ENCODE measurements at places on chromosomes 2 and 18.

DNA sequence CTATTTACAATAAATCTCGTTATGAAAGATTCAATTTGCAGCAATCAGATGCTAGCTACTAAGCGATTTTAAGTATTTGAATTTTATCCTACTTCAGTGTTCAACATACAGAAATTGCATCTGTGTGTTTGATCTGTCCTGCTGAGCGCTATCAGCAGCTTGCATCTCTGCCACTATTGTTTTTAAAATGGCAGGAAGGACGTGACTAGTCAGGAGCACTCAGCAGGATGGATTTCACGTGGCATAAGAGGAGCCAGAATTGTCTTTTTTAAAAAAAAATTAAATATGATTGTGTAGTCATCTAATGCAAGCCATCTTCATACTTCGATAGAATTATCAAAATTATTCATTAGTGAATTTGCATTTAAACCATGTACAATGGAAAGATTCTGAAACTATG lies 2.8 kb upstream of the KLHL14 start:
- DNase-seq = no peak

DNA sequence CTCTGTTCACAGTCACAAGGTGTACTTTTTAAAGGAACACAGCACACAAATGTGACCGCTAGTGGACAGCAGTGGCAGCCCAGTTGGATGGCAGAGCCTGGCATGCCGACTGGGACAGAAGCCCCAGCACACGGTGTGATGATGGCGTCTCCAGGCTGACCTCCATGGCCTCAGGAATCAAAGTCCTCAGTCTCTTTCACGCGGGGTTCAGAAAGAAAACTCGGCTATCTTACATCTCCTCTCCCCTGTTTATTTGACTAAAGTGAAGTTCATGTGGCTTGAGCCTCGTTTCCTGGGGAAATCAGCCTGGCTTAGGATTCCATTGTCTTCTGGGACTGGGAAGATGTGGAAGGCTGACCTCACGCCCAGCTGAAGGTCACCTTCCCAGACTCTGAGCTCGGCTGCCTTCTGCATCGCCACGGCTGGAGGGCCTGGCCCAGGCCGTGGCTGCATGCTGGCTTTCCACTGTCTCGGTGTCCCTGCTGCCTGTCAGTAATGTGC lies 56.1 kb downstream of the ASAP2 start:
- DNase-seq = no peak

GRCh38 chr2:109087055-109087663 lies 41.8 kb upstream of the SH3RF3 start:
- no peak for DNase-seq

- DNase-seq = no peak
Measured at GRCh38 chr2:41498781-41499180, 549.0 kb upstream of the PKDCC start.

- no peak for DNase-seq
Measured at GRCh38 chr2:198498516-198498915, 694.1 kb downstream of the PLCL1 start.

DNA sequence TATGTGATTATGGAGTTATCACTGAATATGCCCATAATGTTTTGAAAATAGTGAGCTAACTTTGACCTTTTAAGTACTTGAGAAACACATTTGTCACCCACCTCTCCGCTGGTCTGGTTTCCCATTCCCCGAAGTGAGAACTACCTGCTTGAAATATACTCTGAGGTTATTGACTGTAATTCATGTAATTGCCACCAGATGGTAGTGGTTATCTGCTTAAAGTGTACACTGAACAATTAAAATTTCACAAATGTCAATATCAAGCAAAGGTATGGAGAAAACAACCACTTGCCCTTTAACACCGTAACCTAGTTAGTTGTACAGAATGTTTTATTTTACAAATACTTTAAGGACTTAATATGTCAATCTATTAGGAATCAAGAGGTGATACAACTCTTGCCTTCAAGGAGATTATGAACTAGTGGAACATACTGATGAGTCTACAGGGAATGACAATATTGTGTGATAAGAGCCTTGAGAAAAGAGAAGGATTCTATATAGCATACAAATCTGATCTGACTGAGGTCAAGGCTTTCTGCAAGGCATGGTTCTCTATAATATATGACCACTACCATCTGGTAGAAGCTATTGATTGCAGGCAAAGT lies 316.8 kb upstream of the KCNH7 start:
- DNase-seq = no peak

DNA sequence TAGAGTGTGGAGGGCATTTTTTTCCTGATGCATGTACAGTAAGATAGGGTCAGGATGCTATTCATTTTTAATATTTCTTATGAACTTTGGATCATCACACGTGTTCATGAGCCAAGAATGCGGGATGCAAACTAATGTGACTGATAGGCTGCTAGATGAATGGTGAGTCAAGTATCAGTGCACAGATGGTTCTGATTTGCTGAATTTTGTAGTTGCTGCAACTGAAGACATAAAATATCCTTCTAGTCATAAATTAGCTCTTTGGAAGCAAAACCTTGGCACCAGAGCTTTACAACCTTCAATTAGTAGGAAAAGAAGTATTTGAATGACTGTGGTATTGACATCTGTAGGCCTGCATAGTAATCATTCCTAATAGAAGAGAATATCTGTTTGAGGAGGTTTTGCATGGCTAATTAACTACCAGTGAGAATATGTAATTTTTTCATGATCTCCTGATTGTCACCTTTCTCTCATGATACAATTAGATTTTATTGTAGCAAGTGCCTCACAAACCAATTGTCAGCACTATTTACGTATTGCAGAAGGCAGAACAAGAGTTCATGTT lies 94.0 kb downstream of the VRK2 start:
- DNase-seq = no peak

GRCh38 chr2:118854507-118855345 lies 7.3 kb upstream of the EN1 start:
- no peak for DNase-seq

GRCh38 chr18:12597760-12598159 lies 60.1 kb downstream of the SPIRE1 start:
- no peak for DNase-seq

DNA sequence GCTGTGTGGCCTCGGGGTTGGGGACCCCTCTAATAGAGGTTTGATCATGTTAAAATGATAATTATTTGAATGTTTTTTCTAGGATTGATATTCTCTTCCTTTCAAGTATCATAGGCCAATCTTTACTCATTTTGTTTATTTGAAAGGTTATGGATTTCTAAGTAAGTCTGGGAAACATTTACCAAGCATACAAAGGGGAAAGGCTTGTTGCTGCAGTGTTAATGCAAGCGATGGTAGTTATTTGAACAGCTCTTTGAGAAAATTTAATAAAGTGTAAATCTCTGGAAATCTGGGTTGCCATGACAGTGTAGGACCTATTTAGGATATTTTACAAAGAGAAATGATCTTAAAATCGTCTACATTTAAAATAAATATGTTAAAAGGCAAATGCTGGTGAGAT lies 56.1 kb downstream of the SPTBN1 start:
- no peak for DNase-seq

- no peak for DNase-seq
Measured at GRCh38 chr2:165902934-165903333, 50.6 kb downstream of the TTC21B start.

GRCh38 chr18:69839497-69839896 lies 108.2 kb downstream of the CD226 start:
- no peak for DNase-seq

- peak; percentile 81 for DNase-seq
Measured at GRCh38 chr18:48819276-48819675, 131.5 kb downstream of the SMAD7 start.

- DNase-seq = no peak
Measured at GRCh38 chr18:37238282-37239108, 327.1 kb downstream of the CELF4 start.

- DNase-seq = no peak
Measured at GRCh38 chr2:18132697-18133096, 254.2 kb downstream of the KCNS3 start.

DNA sequence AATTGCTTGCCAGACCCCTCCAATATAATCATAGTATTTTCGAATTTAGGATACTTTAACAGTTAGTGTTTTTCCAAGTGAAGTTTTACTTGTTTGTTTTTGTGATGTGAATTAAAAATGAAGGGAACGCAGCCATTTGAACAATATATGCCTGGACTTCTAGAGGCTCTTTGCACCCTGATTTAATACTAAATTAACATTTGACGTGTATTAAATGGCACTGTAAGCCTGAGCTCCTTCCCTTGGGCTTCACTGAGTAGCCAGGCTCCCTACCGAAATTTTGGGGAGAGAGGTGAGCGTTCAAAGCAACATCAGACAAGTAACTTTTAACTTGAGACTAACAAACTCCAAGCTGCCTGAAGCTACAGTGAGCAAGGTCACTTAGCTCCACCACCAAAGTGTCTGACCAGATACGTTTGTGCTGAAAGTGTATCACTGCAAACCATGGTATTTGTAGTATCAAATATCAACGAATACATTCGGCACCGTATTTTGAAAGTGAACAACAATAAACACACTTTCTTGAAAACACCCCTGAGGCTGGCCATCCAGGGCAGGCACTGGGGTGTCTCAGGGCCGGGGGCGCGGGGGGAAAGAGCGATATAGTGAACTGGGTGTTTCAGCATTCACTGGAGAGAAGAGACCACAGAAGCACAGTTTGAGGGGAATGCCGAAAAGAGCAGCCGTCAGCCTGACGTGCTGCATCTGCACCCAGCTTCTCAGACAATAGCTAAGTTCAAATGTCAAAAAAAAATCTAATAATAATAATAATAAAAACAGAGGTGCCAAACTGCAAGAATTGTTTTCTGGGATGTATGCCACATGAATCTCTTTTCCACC lies 7.7 kb upstream of the POU3F3 start:
- DNase-seq = no peak

- DNase-seq = no peak
Measured at GRCh38 chr2:158513841-158514240, 57.1 kb downstream of the PKP4 start.

GRCh38 chr2:15899751-15900493 lies 40.4 kb upstream of the MYCN start:
- no peak for DNase-seq

DNA sequence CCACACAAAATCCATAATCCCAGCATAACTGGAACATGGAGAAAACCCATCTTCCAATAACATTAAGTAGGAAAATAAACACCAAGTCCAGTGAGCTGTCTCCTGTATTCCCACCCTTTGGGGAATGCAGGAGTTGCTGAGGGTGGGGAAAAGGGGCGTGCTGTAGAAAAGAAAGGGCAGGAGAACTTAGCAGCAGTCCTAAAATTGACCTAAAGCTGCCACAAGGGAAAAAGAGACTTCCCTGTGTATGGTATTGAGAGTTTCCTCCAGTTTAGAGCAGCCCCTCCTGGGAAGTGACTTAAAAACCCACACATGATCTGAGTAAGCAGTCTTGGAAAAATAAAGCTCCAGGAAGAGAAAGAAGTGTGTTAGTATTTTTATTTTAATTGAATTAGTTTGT lies 428.8 kb downstream of the THSD7B start:
- no peak for DNase-seq

DNA sequence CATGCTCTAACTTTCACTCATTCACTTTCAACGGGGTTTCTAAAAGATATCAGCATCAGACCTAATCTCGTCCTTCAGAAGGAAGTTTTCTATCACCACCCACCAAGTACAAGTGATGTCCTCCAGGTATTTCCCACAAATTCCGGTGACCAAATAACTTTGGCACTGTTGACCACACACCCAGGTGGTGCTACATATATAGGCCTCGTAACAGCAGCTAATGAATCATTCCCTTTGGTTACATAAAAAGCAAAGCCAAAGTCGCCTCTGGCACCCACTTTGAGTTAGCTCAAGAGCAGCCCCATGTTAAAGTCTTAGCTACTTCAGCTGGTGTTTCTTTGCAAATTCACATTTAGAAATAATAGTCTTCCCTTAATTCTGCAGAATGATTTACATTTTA lies 138.2 kb upstream of the OSR1 start:
- DNase-seq = no peak

DNA sequence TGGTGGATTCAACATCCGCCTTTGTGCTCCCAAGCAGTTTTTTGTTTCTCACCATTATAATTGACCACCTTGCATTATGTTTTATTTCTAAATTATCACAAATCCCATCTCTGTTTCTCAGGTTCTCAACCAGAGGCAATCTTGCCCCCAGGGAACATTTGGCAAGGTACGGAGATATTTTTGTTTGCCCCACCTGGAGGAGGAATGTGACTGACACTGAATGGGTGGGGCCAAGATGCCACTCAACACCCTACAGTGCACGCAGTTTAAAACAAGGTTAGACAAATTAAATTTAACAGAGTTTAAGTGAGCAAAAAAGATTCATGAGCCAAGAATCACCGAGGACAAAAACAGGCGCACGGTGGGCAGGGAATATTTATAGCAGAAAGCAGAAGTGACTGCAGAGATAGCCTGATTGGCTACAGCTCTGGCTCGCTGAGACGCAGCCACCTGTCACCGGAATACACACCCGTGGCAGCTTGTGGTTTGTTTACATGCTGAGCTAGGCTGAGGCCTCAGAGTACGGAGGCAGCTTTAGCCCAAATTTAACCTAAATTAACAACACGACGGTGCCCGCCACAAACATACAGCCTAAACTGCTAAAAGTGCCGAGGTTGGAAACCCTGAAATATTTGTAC lies 150.0 kb upstream of the ALKAL2 start:
- DNase-seq = no peak

DNA sequence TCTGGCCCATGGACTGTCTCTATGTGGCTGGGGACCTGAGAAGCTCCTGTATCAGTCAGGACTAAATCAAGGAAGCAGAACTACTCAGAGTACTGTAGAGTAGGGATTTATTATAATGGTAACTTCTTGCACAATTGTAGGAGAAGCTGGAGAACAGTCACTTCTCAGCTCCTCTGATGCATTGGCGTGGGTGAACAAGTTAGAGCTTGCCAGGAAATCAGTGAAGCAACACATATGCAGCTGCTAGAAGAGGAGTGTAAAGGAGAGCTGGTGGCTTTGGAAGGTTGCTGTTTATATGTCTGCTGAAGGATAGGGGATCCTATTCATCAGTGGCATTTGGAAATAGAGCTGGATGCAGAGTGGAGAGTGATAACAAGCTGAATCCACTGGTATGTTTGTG lies 215.5 kb upstream of the CWC22 start:
- DNase-seq = no peak

- no peak for DNase-seq
Measured at GRCh38 chr2:233265899-233266431, 14.5 kb downstream of the ATG16L1 start.

GRCh38 chr2:106863387-106863786 lies 22.6 kb downstream of the ST6GAL2 start:
- no peak for DNase-seq

DNA sequence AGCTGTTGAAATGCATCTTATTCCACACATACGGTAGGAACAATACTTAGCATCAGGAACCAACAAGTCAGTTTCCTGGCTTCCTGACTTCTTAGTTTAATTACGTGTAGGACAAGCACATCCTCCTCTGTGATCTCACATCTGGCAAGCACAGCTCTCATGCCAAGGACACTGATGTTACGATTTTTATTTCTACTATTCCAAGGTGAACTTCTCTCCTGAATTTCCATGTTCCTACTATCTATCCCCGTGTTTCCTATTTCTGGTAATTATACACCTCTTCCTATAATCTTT lies 374.0 kb downstream of the NCKAP5 start:
- DNase-seq = no peak

DNA sequence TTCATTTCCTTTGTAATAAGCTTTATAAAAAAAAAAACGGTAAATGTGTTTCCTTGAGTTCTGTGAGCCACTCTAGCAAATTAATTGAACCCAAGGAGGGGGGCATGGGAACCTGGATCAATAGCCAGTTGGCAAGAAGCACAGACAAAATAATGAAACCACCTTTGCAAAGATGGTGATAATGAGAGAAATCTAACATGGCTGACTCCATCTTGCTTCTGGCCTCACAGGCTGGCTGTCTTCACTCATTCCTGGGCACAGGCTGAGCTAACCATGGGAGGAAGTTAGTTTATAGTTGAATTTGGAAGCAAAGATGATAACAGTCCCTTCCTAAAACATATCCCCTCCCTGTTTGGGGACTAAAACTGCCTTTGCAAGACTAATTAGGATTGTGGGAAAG lies 95.1 kb downstream of the B3GNT2 start:
- no peak for DNase-seq
